Stimulated activated CD4-positive, alpha-beta T cell treated with anti-CD3 and anti-CD28 coated beads, Interleukin-2, amount 100 ng/mL, for 24 hours (primary cell): ENCODE measurements at places on chromosomes 16 and 17.

DNA sequence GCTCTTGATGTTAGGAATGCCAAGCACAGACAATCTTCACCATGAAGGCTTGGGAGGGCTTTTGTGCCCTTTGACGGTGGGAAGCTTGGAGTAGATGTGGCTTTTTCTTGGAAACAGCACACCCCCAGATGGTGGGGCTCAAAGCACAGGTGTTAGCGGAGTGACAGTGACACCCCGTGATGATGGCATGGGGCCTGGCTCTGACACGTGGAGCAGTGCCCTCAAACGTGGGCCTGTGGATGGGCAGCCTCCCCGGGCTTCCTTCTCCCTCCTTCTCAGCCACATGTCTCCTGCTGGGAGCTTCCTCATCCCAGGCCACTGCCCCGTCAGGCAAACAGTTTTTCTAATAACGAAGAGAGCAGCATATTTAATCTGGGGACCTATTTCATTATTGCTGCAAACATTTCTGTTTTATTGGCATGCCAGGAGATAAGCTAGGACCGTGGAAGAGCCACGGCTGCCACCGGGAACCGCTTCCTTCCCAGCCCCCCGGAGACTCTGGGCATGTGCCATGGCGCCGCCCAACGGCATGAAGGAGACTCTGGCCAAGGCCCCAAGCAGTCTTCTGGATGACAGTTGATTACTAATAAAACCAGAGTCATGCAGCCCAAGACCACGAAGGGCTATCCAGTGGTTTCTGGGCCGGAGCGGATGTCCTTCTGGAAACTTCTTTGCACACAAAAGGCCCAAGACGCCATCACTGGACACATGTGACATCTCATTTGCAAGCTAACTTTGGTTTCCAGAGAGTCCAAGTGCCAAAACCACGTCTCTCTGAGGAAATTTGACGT lies 280.3 kb upstream of the FOXF1 start:
- DNase-seq = no peak

- DNase-seq = no peak
These were observed 7.6 kb downstream of the SEZ6L2 start for GRCh38 chr16:29891525-29892457.

DNA sequence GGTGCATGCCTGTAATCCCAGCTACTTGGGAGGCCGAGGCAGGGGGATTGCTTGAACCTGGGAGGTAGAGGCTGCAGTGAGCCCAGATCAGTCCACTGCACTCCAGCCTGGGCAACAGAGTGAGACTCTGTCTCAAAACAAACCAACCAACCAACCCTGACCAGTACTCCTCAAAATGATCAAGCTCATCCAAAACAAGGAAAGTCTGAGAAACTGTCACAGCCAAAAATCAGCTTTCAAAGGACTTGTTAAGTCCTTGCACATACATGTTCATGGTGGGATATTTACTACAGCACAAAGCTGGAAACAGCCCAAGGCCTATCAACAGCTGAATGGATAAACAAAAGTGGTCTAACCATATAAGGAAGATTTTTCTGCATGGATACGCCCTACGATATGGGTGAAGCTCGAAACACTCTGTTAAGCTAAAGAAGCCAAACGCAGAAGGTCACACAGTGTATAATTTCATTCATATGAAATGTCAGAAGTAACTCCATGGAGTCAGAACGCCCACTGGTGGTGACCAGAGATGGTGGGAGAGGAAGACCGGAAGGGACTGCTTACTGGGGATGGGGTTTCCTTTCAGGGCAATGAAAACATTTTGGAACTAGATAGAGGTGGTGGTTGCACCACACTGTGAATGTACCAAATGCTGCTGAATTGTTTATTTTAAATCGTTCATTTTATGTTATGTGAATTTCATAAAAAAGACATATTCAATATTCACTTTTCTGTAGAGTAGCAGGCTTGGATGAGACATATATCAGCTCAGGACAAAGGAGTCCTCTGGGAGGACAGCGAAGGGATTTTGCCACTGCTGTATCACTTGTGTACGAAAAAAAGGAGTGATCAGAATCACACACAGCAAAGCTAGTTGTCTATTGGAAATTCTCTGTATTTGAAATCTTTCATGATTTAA lies 17.7 kb downstream of the CCL17 start:
- no peak for DNase-seq

DNA sequence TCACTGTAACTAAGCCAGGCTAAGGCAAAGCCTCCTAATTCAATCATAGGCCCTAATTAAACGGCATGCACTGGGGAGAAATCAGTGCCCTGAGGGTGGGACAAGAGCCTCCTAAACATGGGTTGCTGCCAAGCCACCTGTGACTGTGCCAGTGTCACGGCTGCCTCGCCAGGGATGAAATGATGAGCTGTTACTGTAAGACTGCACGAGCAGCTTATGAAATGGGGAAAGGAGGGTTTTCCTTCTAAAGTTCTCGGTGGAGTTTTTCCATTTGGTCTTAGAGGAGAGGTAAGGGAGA lies 12.7 kb downstream of the TMEM11 start:
- no peak for DNase-seq

- no peak for DNase-seq
These were observed 69.0 kb downstream of the ANKFN1 start for GRCh38 chr17:56222255-56222654.

DNA sequence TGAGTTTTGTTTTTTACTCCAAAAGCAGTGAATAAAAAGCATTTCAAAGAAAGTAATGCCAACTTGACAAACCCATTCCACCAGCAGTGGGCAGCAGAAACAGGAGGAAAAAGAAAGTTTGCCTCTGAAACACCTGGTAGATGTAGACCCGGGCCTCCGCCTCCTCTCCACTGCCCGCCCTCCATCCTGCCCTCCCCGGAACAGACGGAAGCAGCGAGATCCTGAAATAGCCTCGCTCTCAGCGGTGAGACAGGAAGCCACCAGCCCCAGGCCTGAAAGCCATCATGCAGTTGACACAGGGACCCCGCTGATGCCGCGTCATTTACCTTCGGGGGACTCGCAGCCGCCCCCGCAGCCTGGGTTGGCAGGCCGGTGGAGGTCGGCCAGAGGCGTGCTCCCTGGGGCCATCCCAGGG lies 67.8 kb downstream of the C16orf78 start:
- DNase-seq = peak; percentile 46

- peak; percentile 79 for DNase-seq
These were observed at the start of gene ATP2A3 for GRCh38 chr17:3964203-3965117. ATP2A3 (minus strand) TSS chr17:3964437; CDS start chr17:3964291, 146 bp downstream.
